Endothelial cell (in vitro differentiated cells): ENCODE measurements at places on chromosomes 4 and X. TPM values are rescaled to one million over a fixed set of nuclear protein-coding genes. Genes with fewer than 3 reads are reported as not detected.

GRCh38 chr4:56656346-56656643, 24.8 kb downstream of the HOPX start:
- peaks cover 4% of the 10 kb centered on the region for H3K36me3 ChIP-seq
- peaks cover 9% of the 10 kb centered on the region for H3K27me3 ChIP-seq

DNA sequence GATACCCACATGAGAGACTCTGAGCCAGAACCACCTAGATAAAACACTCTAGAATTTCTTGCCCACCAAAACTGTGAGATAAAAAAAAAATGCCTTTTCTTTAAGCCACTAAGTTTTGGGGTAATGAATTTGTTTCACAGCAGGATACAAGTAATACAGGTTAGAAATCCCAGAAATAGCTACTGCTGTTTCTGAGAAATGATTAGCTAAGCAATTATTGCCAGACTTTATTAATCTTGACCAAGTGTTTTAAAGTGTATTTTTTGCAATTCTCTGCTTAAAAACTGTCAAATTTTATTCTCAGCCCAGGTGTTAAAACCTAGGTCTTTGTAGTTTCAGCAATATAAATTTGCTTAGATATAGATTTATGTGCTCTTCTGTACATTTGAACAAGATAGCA, 58.6 kb upstream of the CAPN6 start:
- no peaks in the 10 kb centered on the region for H3K27me3 ChIP-seq
- no peak overlapping the region for H3K27ac ChIP-seq
- H3K4me3 ChIP-seq: no peak overlapping the region
- H3K4me1 ChIP-seq: no peaks in the 10 kb centered on the region

Gene ADGRG2
- not detected for total RNA-seq

Gene RADX
- 3.1 TPM for total RNA-seq

Gene KLHL13
- total RNA-seq: 1.7 TPM
